Vagina (tissue), 2 donors: ENCODE measurements at places on chromosomes 12 and 14.

DNA sequence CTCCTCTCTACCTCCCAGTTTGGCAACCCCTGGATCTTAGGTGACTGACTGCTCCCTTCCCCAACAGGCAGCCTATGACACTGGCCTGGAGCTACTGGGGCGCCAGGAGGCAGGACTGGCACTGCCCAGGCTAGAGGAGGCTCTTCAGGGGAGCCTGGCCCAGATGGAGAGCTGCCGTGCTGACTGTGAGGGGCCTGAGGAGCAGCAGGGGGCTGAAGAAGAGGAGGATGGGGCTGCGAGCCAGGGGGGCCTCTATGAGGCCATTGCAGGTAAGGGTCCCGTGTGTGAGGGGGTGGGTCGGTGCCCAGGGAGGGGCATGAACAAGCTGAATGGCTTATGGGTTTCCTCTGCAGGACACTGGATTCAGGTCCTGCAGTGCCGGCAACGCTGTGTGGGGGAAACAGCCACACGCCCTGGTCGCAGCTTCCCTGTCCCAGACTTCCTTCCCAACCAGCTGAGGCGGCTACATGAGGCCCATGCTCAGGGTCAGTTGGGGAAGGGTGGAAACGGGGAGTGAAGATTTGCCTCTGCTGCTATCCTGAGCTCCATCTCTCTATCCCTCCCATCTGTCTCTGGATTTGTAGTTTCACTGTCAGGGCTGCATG lies 2.2 kb downstream of the P3H3 start:
- DNase-seq = no peak

GRCh38 chr12:95755261-95755865 lies 35.2 kb downstream of the NTN4 start:
- DNase-seq = no peak

DNA sequence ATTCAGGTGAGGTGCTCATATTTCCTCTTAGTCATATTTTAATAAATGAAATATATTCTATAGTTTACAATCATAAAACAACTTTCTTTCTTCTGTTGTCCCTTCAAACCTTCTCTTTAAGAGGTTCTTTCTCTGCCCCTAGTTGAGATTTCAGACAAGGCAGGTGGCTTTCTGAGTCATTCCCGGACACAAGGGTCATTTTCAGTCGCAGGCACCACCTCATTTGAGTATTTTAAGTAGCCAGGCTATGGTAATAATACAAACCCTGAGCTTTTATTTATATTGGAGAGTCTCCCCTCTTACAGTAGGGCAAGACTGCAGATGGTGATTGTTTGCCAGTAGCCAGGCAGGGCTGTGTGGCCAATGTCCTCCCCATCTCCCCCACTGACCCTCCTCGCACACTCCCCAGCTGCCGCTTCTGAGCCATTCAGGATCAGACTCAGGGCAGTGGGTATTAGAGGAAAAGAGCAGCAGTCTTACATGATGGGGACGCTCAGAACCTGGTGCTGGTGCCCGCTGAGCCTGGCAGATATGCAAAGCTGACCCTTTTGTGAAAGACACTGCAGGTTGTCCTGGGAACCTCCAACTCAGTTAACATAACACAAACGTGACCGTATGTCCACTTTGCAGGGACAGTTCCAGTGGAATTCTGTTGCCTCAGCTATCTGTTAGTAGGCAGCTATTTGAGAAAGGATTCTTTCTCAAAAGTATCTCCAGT lies 101.1 kb upstream of the BCL2L14 start:
- DNase-seq = no peak

- no peak for DNase-seq
These were observed 12.8 kb downstream of the DIP2B start for GRCh38 chr12:50517421-50518048.

DNA sequence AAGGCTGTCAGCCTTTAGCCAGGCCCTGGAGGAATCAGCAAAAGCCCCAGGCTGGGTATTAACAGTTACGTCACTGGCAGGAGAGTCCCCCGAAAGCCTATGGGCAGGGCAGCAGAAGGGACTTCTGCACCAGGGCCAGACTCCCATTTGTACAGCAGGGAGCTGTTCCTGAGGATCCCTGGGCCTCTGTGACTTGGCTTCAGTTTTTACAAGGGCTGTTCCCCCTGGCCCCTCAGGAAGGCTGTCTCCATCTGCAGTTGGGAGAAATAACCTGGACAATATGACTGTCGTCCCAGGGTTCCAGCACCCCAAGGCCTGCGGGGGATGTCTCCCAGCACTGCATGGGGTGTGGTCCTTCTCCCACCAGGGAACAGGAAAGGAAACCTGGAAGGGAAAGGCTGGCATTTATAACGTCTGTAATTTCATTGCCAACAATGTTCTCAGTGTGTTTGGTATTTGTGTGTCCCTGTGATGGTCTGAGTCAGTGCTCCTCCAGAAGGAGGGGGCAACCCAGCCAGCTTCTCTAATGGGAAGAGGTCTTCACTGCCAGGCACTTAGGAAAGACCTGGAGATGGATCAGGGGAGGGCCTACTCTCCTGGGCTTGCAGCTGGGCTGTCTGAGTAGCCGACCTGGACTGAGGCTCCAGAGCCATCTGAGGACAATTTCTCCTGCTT lies 42.4 kb downstream of the ERH start:
- peak; percentile 93 for DNase-seq

- DNase-seq = no peak
These were observed 783 bp upstream of the TUBA1B start for GRCh38 chr12:49131894-49132461.

- DNase-seq = no peak
These were observed 33.4 kb downstream of the AMN start for GRCh38 chr14:102955636-102956408.

DNA sequence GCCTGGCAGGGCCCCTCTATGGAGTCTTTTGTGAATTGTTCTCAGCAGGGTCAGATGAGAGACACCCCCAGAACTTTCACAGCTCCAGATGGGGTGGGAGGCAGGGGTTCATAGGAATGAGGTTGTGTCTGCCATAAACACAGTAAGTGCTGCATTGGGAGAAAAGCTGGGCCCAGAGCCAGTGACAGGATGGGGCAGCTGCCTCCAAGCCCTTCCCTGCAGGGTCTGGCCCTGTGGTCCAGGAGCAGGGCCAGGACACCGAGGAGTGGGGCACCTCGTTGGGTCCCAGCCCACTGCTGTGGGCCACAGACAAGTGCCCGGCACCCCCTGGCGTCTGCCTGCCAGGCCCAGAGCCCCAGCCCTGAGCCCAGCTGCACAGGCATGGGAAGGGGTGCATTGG lies 13.3 kb downstream of the INF2 start:
- DNase-seq = no peak

GRCh38 chr14:24360281-24360680 lies 7.7 kb upstream of the NFATC4 start:
- no peak for DNase-seq
